T-cell (primary cell): ENCODE measurements at places on chromosomes 13 and 19.

- no peak for DNase-seq
These were observed 1393.3 kb upstream of the ATXN8OS start for GRCh38 chr13:68714292-68714691.

DNA sequence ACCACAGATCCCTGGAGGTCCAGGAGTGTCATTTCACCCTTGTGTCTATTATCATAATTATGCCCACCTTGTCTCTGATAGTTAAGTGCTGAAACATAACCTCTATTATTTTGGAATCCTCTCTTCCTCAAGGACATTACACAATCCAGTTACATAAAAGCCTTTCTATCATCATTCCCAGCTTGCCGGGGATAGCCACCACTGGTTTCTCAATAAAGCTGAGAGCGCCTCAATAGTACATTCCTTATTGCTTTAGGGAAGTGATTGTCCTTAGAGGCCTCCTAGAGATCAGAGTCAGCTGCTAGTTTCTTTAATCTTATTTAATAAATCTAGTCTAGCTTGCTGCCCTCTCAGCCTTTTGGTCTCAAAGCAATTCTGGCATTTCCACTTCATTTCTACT is 490.0 kb upstream of the ATXN8OS start:
- DNase-seq: no peak

DNA sequence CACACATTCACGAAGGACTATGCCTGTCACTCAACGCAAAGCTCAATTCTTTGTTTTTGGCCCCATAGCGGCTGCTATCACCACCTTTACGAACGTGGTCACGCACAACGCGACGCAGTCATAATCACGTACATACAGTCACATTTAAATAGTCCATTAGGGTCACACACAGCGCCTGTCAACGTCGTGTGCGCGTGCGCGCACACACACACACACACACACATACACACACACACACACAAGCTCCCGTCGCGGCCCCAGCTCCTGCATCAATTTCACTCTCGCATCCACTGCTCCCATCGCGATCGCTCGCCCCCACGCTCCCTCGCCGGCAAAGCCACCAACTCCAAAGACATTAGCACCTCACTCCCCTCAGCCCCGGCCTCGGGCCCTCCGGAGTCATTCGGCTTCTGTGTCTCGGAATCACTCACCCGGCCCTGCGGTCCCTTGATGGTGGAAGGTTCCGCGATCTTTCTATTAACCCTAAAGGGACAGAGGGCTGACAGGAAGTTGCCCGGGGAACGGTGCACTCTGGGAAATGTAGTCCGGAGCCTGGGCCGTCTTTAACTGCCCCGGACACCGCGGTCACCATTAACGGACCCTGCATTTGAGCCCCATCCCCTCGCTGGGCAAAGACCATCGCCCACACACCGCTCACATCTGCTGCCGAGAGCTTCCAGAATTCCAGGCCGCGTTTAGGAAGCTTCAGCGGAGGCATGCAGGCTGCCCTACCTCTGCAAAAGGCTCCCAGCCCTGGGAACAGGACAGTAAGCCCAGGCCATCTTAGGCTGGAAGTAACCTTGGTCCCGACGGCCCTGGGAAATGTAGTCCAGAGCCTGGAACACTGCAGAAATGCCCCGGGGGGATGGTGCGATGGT is at the start of gene ZNF790:
TSS of gene ZNF790 (minus strand) at position 482 of the 878 bp plus-strand sequence. CDS start 12,768 bp downstream, outside the sequence.
- peak; percentile 86 for DNase-seq

DNA sequence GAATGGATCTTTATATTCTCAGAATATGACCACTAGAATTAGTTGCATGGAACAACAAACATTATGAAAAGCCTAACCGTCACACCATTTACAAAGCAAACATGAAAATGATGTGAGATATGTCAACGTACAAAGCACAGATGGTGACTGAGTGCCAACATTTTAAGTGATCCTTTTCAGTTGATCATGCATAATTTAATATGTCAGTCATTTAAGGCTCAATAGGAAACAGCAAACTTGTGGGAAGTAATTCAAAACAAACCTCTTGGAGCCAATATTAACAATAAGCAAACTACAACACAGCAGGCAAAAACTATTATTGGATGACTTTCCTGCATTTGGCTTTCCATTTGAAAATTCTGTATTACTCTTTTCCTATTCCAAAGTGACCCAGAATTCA is 277.6 kb downstream of the SLITRK6 start:
- no peak for DNase-seq

DNA sequence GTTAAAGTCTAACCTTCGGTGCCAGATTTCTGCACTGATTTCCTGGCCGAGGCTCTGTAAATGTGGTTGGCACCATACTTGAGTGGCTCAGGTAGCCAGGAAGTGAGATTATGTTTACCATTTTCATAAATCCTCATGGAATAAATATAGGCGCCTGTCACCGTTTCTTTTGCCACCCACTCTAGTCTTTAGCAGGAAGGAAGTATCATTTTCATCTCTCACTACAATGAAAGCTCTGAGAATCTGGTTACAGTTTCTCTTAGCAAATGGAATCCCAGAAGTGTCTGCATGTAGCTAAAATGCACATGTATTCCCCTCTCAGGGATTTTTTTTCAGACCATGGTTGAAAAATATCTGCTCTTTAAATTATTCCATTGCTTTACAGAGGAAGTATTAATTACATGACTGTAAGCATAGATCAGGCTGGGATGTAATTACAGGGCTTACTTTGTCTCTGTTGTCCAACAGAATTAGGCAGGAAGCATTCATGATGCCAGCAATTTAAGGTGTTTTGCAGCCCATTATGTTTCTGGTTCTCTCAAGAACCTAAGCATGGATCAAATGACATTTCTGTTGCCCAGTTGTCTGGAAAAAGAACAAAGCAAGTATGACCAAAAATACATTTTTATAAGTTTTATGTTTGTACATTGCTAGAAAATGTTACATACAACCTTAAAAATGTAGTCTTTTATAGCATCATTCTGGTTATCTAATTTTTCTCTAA is 221.7 kb upstream of the SPRY2 start:
- DNase-seq: no peak

DNA sequence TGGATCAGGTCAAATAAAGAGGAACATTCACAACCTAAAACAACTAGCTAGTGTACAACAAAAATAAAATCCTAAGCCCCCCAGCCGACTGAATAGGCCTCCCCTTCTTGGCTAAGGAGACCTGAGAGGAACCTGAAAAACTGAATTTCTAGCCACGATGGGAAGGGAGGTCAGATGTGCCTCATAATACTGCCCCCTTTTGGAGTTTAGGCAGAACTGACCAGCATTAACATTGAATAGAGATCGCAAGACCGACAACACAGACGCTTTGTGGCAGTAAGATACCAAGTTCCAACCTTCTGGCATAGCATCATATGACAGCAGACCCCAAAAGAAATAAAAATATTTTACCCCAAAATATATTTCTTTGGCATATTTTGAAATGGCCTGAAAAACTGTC is 15.9 kb downstream of the CBY2 start:
- DNase-seq: no peak

DNA sequence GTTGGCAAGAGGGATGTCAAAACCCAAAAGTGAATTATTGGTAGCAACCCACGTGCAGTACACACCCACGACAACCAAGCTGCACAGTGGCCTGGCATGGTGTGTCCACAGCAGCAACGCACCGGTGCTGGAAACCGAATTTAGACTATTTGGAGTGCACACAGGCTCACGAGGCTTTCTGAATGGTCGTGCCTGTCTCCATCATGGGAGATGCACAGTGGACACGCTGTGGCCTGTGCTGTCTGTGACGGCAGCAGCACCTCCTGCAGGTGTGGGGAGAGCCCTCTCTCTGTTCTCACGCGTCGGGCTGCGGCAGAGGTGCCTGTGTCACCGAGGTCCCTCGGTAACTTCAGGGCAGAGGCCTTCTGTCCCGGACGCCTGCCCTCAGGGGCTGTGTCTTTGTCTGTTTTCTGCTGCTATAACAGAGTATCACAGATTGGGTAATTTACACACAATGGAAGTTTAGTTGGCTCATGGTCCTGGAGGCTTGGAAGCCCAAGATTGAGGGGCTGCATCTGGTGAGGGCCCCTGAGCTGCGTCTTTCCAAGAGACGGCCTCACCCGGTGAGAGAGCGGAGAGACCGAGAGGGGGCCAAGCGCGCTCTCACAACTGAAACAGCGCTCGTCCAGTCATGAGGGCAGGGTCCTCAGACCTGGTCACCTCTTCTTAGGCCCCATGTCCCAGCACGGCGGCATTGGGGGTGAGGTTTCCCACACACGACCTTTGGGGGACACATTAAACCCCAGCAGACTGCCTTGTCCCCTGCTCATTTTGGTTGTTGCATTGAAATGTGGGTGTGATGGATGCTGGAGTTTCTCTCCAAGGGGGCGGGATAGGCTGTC is 9.1 kb upstream of the MCF2L start:
- DNase-seq: no peak

DNA sequence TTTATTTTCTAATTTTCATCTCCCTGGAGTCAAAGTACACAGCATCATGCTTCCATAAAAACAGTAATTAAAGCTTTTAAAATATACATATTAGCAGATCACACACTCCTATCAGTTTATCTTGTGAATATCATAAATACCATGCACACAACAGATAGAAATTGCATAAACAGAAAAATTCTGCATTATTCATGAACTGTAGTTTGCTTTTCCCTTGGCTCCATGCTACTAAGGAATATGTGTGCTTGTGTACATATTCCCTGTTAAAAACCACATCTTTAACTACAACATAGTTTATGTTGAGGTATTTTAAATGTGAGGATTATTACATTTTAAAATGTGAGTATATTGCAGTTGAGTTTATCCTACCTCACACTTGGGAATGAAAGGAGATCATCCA is 193.5 kb downstream of the FGF14 start:
- no peak for DNase-seq

DNA sequence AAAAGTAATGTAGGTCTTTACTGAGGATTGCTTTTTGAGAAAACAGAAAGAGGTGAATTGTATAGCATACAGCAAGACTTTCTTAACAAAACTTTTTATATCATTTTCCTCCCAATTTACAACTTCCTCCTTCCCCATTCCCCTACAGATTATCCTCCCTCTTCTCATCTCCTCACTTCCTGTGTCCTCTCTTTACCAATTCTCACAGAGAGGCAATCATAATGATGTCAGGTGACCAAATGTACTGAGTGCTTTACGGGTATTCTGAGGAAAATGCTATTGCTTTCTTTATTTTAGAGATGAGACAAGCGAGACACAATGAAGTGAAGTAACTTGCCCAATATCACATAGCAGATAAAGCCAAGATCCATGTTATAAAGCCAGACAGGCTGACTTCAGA is 1.7 kb upstream of the MTMR6 start:
- no peak for DNase-seq

DNA sequence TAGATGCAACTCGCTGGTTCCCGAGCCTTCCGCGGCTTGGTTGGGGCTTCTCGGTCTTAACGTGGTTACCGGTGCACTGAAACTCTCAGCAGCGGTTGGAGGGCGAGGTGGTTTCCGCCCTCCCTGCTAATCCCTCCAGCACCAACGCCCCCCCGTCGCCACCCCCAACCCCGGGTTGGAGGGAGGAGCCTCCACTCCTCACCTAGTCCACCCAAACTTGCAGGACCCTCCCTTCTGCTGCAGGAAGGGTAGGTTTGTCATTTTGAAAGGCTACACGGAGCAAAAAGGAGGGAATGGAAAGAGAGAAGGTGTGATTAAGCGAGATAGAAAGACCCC is 465.0 kb downstream of the ITGBL1 start:
- no peak for DNase-seq

DNA sequence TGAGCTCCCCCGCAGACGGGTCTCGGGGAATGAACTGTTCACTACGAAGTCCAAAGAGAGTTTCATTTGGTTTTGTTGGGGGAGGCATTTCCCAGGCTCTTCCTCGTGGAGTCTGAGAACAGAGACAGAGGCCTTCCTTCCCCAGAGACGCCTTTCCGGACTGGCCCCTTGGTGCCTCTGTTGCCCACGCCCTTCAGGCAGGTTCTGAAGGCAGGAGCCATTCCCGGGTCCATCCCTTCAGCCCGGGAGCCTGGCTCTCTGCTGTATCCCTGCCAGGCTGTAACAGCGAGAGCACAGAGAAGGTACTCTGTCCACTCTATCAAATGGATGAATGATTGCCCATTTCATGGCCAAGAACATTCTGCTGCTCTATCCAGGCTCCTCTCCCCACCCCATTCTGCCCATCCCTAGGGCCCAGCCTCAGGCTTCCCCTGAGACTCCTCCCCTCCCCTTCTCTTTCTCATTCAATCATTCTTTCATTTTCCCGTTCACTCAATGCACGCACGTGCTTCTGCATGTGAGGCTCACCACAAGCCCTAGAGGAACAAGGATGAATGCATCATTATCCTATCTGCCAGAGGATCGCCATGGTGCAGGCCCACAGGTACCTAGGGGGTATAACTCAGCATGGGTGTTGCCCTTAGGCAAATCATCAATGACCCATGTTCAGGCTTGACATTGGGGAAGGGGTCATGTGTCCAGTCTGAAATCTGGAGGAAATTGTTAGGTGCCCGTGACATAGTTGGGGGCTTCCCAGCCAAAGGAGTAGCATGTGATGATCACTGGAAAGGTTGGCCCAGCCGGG is 298.6 kb downstream of the ZNF536 start:
- DNase-seq: no peak

GRCh38 chr13:27106144-27106543 is 65.5 kb downstream of the USP12 start:
- DNase-seq: no peak

GRCh38 chr13:44219577-44220548 is 153.8 kb upstream of the SERP2 start:
- no peak for DNase-seq

DNA sequence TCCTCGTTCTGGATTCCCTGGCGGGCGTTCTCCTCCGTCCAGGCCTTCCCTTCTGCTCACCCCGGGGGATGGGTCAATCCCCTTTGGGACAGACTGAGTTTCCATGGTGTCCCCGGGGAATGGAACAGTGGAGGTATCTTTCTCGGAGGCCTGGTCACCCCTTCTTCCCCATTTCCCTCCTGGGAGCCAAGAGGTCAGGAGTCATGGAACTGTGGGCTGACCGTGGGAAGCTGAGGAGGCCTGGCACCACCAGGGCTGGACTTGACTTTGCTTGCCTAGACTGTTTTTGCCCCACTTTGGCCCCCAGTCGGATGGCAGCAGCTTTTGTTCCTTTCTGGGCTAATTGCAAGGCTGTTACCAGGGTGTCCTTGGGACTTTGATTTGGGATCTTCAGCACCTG is 2.0 kb downstream of the NACC1 start:
- no peak for DNase-seq

GRCh38 chr13:50643060-50643459 is 200.4 kb downstream of the DLEU7 start:
- no peak for DNase-seq

DNA sequence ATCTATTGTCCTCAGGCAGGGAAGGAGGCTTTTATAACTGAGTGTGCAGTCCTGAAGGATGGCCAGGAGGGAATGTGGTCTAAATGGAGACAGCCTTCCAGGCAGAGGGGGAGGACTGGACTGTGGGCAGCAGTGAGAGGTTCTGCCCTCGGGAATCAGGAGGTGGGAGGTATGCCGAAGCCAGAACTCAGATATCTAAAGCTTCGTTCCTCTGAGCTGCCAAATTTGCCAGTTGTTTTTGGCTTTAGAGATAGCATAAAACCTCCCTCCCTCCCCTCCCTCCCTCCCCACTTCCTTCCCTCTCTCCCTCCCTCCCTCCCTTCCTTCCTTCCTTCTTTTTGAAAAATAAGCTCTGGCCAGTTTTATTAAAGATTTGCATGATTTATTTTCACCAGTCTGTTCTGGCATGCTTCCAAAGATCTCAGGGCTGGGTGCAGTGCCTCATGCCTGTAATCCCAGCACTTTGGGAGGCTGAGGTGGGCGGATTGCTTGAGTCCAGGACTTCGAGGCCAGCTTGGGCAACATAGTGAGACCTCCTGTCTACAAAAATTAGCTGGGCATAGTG is 2.4 kb downstream of the MEDAG start:
- no peak for DNase-seq

- no peak for DNase-seq
These were observed 43.8 kb upstream of the ZNF728 start for GRCh38 chr19:23046743-23047142.

GRCh38 chr13:101272886-101273285 is 143.4 kb downstream of the NALCN start:
- no peak for DNase-seq
